ENCODE measurements at places on chromosomes 7 and 10.

DNA sequence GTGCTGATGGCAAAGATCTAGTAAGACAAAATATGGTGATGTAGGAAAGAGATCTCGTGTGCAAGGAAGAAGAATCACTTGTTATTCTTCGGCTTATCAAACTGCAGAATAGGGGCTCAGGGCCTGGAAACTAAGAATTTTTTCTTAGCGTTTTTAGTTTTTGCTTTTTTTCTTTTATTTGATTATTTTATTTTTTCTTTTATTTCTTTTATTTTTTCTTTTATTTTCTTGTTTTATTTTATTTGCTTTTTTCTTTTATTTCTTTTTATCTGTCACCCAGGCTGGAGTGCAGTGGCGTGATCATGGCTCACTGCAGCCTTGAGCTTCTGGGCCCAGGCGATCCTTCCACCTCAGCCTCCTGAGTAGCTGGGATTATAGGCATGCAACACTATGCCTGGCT, 70.0 kb downstream of the ATRNL1 start:
- DNase-seq = no peak

DNA sequence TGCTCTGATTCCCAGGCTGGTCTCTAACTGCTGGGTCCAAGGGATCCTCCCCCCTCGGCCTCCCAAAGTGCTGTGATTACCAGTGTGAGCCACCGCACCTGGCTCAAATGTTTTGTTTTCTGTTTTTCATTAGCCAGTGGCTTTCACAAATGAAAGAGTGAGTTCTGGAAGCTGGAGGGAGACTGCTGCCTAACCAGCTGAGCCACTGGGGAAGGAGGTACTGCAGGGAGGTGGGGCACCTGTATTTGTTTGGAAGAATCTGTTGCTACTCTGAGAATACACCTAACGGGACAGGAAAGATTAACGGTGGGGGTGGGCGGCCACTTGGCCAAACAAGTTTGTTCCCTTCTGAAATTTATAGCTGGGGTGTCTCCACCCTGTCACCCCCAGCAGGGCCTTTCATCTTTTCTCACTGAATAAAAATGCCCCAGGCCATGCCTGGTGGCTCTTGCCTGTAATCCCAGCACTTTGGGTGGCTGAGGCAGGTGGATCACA, 4.7 kb downstream of the STOX1 start:
- no peak for DNase-seq

- no peak for DNase-seq
Observed at GRCh38 chr10:118145256-118145655, 98.5 kb upstream of the RAB11FIP2 start.

GRCh38 chr7:45627691-45628456, 53.7 kb downstream of the ADCY1 start:
- DNase-seq = no peak

DNA sequence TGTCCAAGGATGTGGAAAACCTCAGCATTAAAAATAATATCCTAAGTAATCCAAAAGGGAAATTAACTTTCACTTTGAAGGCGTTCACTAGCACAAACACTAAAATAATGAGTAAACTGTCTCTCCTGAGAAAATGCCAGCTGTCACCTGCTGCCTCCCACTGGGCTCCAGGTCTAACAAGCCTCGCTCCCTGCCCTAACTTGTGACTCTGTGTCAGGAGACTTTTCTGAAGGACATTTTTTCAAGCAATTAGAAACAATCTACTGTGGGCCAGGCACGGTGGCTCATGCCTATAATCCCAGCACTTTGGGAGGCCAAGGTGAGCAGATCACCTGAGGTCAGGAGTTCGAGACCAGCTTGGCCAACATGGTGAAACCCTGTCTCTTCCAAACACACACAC, 72.8 kb upstream of the GLCCI1 start:
- DNase-seq = no peak

GRCh38 chr10:110083884-110084283, 76.1 kb downstream of the ADD3 start:
- DNase-seq = no peak

DNA sequence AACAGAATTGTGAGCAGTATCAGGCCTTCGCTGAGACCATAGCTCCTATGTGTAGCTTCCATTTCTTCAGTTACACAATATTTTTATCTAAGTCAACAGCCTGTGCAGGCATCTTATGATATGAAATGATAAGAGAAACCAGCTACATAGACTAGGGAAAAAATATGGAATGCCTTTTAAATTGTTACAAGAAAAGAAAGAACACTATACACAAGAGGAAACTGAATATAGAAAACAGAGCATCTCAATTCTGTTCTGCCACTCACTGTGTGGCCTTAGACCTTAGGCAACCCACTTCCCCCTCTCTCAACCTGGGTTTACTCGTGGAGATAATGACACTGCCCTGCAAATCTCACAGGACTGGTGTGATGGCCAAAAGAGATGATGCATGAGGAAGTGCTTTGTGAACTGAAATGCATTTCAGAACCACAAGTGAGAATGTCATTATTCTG, 132.9 kb downstream of the LRRN3 start:
- DNase-seq = no peak

DNA sequence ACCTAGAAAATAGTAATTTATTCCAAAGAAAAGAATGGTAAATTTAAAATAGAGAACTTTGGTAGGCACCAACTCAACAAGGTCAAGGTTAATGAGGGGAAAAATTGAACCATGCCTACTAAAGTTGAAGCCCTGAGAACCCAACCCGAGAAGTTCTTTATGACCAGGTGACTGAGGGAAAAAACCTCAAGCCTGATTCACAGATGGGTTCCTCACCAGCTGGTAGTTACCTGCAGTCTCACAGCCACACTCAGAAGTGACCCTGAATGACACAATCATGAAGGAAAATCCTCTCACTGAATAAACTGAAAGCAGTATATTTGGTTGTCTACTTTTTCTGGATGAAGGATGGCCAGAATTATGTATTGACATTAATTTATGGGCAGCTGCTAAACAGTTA, 7.0 kb downstream of the C10orf67 start:
- DNase-seq = no peak

DNA sequence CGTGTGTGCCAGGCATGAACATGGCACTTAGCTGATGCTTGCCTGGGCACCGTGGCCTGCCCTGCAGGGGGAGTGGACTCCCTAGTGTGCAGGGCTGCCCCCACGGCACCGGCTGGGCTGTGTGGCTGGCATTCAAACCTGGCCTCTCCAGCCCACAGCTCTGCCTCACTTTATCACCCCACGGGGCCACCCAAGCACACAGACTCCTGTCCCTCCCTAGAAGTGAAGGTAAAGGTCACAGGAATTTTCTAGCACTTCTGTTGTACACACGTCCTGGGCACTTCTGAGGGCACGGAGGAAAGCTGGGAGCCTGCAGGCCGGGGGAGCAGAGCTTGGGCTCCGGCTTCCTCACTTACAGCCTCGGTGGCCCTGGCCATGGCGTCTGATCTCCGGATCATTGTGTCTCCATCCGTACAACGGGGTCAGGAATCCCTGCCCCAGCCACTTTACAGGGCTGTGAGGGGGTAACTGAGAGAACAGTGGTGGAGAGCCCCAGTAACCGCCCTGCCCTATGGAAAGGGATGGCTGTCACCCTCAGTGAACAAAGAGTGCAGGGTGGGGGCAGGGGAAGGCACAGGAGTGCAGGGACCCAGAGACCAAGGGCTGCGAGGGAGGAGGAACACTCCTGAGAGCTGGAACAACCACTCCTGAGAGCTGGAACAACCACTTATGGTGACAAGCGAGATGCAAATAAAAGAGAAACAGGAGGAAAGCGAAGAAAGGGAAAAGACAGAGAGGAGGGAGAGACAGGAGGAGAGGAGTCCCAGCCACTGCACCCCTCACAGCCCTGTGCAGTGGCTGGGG, 3.9 kb upstream of the PYROXD2 start:
- no peak for DNase-seq

DNA sequence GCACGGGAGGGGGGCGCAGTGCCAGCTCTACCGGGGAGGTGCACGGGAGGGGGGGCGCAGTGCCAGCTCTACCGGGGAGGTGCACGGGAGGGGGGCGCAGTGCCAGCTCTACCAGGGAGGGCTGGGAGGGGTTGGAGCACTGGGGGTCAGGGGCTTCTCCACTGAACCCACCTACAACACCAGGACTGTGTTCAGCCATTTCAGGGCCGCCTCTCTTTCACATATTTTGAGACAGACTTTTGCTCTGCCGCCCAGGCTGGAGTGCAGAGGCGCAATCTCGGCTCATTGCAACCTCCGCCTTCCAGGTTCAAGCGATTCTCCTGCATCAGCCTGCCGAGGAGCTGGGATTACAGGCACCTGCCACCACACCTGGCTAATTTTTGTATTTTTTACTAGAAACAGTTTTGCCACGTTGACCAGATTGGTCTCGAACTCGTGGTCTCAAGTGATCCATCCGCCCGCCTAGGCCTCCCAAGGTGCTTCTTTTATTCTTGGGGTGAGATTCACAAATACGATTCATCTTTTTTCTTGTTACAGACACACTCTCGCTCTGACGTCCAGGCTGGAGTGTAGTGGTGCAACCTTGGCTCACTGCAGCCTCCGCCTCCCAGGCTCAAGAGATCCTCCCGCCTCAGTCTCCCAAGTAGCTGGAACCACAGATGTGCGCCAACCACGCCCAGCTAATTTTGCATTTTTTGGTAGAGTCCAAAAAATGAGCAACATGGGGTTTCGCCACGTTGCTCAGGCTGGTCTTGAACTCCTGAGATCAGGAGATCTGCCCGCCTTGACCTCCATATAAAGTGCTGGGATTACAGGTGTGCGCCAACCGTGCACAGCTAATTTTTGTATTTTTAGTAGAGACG, 37.0 kb downstream of the ADAP1 start:
- no peak for DNase-seq

DNA sequence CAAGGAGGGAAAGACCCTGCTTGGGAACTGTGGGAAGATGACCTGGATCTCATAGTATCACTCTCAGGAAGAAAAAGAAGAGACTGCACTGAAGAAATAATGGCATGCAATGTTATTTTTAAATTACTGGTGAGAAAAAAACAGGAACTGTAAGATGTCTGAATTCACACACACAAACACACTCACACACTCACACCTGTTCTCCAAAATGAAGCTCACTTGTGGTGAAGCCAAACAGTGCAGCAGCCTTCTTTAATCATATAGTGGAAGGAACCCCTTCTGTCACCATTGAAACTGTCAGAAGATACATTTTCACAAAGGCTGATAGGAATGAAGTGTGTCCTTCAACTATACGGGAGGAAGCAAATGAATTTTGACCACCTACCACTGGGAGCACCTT, 156.5 kb upstream of the GHITM start:
- DNase-seq = no peak

DNA sequence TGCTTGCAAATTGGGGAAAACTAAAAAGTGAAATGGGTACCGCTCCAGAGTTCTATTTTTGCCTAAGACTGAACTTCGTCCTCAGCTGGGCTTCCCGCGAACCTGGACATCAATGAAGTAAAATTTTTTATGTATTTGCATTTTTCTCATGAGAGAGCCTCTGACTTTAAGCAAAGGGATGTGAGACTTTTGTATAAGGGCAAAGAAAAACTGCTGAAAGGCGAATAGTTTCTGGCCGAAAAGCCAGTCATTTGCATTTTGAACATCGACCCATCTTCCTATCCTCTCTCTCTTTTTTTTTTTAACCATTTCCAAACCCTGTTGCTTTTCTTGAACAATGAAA, 573 bp downstream of the PMPCB start:
- no peak for DNase-seq

DNA sequence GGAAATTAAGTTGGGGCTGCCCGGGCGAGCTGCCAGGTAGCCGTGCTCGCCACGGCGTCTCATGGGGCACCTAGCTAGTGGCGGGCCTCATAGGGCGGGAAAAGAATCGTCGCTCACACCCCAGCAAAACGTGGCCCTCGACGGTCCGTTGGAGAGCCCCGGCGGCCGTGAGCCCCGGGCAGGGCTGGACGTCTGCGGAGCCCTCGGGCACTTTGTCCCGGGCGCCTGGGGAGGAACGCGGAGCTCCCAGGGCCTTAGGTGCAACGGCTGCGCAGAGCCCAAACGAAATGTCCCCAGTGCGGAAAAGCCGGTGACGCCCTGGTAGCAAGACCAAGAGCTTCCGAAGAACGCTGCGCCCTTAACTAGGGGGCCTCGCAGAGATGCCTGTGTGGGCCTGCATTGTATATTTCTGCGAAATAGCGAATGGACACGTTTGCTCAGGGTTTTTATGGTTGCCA, 866 bp upstream of the SFMBT2 start:
- DNase-seq = no peak

Measured in hepatic stellate cell (primary cell).